T-cell (primary cell): ENCODE measurements at places on chromosomes 11 and 22. TPM values are rescaled to one million over a fixed set of nuclear protein-coding genes. Genes with fewer than 3 reads are reported as not detected.

The CALCB gene
- 0.76 TPM for total RNA-seq

The ZNF195 gene
- total RNA-seq: 22.9 TPM

The BBS1 gene
- total RNA-seq: 41.6 TPM

The MAJIN gene
- total RNA-seq: not detected

- no peak overlapping the region for H3K4me3 ChIP-seq
- H3K4me1 ChIP-seq: no peaks in the 10 kb centered on the region
- no peaks in the 10 kb centered on the region for H3K27me3 ChIP-seq
- no peak for DNase-seq
- no peaks in the 10 kb centered on the region for H3K36me3 ChIP-seq
- no peak overlapping the region for H3K27ac ChIP-seq
Measured at GRCh38 chr11:120773501-120774031, 250.3 kb upstream of the TBCEL start.

DNA sequence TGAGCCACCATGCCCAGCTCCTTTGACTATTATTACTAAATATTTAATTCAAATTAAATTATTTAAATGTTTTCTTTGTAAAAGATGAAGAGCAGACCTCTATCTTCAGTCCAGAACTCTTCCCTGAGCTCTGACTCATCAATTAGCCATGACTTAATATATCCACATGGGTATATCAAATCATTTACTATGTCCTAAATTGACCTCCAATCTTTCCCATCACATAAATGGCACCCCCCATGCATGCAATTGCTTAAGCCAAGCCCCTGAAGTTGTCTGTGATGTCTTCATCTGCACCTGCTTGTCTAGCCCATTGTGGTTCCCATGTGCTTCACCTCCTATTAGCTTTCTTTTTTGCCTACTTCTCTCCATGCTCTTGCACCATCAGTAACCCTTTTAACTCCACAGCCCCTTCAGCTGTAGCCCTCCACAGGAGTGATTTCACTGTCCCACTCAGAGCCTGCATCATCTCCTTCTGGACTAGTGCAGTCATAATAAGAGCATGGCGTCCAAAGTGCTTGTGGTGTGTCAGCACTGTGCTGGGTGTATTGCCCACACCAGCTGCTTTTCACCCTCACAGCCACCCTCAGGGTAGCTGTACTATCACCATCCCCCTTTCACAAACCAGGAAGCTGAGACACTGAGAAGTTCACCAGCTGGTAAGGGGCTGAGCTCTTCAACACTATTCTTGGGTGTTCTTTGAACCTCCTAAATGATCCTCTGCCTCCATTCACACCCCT is 11.8 kb upstream of the THY1 start:
- H3K4me1 ChIP-seq: no peaks in the 10 kb centered on the region
- no peak overlapping the region for H3K4me3 ChIP-seq
- H3K36me3 ChIP-seq: no peaks in the 10 kb centered on the region
- no peak for DNase-seq
- peaks cover 29% of the 10 kb centered on the region for H3K27me3 ChIP-seq
- no peak overlapping the region for H3K27ac ChIP-seq

DNA sequence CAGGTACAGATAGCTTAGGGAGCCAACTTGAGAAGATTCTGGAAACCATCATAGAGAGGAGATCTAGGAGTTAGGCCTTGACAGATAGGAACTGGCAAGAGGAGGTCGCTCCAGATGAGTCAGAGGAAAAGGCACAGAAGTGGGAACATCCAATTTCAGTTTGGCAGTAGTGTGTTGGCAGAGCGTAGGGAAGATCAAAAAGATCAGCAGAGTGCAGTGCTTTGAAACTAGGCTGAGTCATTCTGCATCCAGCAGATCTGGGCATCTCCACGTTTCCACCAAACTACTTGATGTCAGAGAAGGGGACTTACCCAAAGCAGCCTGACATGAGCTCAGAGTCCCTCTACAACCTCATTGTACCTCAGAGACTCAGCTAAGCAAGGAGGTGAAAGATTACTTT is 58.5 kb downstream of the GAB4 start:
- no peak overlapping the region for H3K4me3 ChIP-seq
- H3K27ac ChIP-seq: no peak overlapping the region
- H3K36me3 ChIP-seq: no peaks in the 10 kb centered on the region
- H3K27me3 ChIP-seq: peaks cover 6% of the 10 kb centered on the region
- H3K4me1 ChIP-seq: no peaks in the 10 kb centered on the region

The OR2AG2 gene
- not detected for total RNA-seq

DNA sequence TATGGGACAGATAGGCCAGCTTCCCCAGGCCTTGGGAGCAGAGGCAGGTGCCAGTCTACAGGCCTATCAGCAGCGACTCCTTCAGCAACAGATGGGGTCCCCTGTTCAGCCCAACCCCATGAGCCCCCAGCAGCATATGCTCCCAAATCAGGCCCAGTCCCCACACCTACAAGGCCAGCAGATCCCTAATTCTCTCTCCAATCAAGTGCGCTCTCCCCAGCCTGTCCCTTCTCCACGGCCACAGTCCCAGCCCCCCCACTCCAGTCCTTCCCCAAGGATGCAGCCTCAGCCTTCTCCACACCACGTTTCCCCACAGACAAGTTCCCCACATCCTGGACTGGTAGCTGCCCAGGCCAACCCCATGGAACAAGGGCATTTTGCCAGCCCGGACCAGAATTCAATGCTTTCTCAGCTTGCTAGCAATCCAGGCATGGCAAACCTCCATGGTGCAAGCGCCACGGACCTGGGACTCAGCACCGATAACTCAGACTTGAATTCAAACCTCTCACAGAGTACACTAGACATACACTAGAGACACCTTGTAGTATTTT is 26.6 kb upstream of the L3MBTL2 start:
- peaks cover 6% of the 10 kb centered on the region for H3K4me1 ChIP-seq
- H3K36me3 ChIP-seq: peaks cover 6% of the 10 kb centered on the region
- H3K4me3 ChIP-seq: no peak overlapping the region
- no peak for DNase-seq
- H3K27me3 ChIP-seq: no peaks in the 10 kb centered on the region
